Aorta (tissue), 5 donors: ENCODE measurements at places on chromosomes 12 and 14. TPM values are rescaled to one million over a fixed set of nuclear protein-coding genes. Genes with fewer than 3 reads are reported as not detected.

The CD69 gene
- total RNA-seq, result 8.4 TPM

The SRGAP1 gene
- total RNA-seq, result 10.1 TPM

The NTS gene
- total RNA-seq, result 0.65 TPM

The CAPZA3 gene
- total RNA-seq, result not detected

The RHOJ gene
- total RNA-seq, result 56.6 TPM

The RASSF9 gene
- total RNA-seq, result 6.5 TPM

The TAS2R31 gene
- 9.1 TPM for total RNA-seq

The SLC25A21 gene
- 0.65 TPM for total RNA-seq

The HOXC6 gene
- 17.1 TPM for total RNA-seq

The ATF7 gene
- 73.5 TPM for total RNA-seq

The KRT7 gene
- 8.7 TPM for total RNA-seq

The OR6C2 gene
- total RNA-seq, result not detected

The IL31 gene
- not detected for total RNA-seq

The PTHLH gene
- total RNA-seq, result 4.5 TPM

The KCNJ8 gene
- total RNA-seq, result 27.2 TPM

The SAMD4A gene
- 386 TPM for total RNA-seq

The PPHLN1 gene
- 50.0 TPM for total RNA-seq
